ENCODE measurements at places on chromosomes 5 and 9.

GRCh38 chr9:134562146-134562849, 79.3 kb upstream of the COL5A1 start:
- no peak for DNase-seq

DNA sequence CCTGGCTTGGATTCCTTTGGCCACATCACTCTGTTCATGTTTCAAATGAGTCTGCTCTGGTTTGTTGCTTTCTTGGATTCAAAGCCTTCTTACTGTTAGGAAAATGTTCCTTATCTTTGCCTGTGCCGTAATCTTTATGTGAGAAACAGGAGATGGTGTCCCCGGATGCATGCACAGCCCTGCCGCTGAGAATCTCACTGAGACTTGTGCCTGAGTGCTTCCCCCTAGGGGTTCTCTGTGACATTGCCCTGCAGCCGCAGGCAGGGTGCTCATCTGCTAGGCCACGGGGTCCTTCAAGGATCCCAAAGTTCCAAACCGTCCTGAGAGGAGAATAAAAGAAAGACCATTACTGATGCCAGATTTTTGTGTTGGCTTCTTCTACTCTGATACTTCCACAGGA, 81.4 kb upstream of the ANKRD55 start:
- no peak for DNase-seq

GRCh38 chr5:135130261-135131215, 96.5 kb upstream of the PITX1 start:
- no peak for DNase-seq

DNA sequence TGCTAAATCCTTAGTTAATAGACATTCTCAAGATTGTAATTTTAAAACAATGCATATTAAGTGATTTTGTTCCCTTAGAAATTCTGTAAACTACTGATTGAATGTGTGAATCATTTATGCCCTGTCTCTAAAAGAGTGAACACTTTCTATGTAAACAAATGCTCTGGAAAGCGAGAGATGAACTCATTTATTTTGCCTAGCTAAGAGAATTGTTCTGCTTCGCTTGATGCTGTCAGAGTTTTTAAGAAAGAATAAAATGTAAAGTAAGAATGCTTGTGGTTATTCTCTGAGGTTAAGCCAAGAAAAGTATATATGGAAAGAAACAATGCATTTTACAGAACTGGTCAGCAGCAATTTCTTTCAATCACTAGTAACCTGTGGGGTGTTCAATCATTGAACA, 347.4 kb upstream of the NUDT12 start:
- no peak for DNase-seq

DNA sequence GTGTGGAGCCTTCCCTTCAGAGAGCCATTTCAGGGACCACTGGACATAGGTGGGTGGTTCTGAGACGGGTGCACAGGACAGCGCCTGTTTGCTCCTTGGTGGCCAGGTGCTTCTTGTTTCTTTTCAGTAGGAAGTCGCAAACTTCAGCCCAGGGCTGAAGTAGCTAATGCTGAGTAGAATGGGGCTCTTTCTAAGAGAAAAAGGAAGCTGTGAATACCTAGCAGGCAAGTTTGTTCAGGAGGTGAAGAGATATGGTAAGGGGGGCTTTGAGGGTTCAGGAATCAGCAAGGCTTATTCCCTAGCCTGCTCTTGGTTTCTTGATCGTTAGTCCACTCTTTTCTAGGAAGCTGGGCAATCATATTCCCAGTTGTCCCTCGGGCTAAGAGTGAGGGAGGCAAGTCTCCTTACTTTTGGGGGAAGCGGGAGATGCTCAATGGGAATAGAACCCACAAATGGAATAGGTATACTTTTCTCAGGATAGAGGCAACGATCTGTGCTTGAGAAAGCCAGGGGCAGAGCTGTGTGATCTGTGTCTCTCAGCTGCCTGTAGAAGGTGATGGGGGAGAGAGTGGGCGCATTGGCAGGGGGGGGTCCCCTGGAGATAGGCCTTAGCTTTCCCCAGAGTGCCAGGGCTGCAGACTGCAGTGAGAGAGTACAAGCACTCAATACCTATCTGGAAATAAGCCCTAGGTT, 1.9 kb upstream of the PURA start:
- no peak for DNase-seq

GRCh38 chr9:127979333-127980059, 1.3 kb downstream of the EEIG1 start:
- no peak for DNase-seq

DNA sequence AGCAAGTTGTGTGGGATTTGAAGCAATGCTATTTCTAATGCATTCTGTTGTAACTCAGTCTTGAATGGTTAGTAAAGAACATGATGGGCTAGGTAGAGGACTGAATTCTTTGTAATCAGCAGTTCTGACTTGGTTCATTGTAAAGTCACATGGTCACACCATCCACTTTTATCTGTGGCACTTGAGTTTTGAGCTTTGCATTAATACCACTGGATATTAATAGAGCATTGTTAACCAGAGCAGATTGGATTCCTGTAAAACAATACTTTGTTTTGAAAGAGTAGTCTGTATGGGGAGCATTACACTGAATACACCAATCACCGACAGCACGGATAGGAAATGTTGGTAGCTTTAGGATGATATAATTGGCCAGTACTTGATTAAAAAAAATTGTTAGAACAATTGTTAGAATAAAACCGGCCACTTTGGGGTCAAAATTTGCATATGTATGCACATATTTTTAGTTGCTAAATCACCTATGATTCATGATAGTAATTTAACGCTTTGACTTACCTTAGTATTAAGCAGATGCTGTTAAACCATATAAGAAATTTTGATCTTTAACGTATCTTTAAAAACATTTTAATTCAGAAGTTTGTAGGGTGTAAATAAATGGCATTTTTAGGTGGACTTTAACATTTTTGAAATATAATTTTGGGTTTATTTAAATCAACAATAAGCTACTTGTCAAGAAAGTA, 17.4 kb downstream of the SLC12A2 start:
- DNase-seq: no peak

DNA sequence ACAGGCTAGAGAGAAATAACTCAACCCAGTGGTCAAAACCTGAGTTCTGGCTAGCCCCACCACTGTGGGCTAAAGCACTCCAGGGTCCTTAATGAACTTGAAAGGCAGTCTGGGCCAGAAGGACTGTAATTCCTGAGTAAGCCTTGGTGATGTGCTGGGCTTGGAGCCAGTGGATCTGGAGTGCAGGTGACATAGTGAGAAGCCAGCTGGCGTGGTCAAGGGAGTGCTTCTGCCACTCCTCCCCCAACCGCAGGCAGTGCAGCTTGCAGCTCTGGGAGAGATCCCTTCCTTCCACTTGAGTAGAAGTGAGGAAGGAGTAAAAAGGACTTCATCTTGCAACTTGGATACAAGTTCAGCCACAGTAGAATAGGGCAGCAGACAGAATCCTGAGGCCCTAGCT, 424.0 kb downstream of the CDH18 start:
- no peak for DNase-seq

GRCh38 chr9:89606049-89606623, 1.3 kb downstream of the GADD45G start:
- no peak for DNase-seq

DNA sequence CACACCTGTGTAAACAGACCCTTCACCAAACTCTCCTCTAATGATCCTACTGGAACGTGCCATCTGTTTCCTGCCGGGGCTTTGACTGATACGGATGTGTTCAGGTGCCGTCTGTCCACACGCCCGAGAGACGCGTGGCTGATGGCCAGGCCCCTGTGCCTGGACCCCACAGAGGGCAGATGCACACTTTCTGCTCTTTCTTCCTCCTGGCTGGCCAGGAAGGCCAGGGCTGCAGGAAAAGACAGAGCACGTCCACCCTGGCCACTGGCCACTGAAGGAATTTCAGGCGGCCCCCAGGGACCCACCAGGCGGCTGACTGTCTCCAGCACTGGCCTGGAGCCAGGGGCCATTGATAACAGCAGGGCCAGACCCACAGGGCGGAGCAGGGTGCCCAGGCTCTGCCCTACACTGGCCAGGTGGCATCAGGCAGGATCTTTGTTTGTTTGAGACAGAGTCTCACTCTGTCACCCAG, 3.6 kb upstream of the ENG start:
- no peak for DNase-seq

DNA sequence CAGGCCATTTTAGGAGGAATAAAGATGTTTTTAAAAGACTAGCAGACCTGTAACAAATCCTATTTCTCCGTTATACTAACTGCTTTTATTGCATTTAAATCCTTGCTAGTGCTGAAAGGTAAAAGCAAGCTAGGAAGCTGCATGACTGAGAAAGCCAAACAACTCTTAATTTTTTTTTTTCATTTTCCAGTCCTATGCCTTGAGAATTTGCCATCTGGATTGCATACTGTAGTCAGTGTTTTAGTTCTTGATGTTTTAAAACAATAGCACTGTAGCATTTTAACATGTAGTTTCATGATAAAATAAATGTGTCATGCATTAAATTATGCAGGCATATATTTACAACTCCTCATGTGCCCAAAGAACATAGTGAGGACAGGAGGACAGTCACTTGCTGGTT, 108.4 kb upstream of the FGF10 start:
- no peak for DNase-seq

GRCh38 chr9:88710449-88710848, 175.5 kb downstream of the NXNL2 start:
- DNase-seq: no peak

- no peak for DNase-seq
Measured at GRCh38 chr9:68547417-68547816, 6.7 kb upstream of the TMEM252 start.

- DNase-seq: no peak
Measured at GRCh38 chr5:129770024-129770820, 22.3 kb downstream of the MINAR2 start.

DNA sequence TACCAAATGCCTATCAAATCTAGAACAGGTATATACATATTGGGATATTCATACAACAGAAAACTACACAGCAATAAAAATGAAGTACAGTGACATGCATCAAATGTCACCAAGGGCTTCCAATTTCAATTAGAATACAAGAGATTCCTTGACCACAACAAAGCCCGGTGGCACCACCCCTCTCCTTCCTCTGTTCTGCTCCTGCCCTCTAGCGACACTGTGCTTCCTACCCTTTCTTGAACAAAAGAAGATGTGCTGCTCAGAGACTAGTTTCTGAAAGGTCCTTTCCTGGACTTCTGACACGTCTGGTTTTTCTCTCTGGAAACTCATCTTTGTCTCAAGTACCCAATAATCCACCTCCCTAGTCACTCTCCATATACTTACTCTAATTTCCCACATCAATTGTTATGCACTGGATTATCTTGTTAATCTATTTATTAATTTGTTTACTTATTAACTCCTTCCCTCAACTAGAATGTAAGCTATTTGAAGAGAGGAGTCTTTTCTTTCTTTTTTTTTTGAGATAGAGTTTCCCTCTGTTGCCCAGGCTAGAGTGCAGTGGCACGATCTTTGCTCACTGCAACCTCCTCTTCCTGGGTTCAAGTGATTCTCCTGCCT, 70.4 kb upstream of the CTSV start:
- DNase-seq: no peak

DNA sequence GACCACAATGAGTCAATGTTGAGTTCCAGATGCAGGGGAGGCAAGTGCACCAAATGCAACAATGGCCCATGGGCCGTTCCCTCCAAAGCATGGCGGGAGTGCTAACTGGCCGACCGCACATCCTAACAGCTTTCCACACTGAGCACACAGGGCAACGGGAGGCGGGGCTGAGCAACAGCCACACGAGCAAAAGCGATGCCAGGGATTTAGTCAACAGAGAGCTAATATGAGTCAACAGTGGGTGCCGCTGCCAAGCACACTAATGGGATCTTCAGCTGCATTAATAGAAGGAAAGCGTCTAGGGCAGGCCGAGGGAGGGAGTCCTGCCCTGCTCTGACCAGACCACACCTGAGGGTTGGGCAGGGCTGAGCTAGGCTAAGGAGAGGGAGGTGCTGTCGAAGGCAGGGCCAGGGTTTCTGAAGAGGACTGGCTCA, 4.6 kb downstream of the EPB41L4B start:
- DNase-seq: no peak

- DNase-seq: no peak
Measured at GRCh38 chr9:109624896-109625295, 126.8 kb upstream of the PTPN3 start.

- no peak for DNase-seq
Measured at GRCh38 chr5:1570975-1571374, 47.2 kb upstream of the LPCAT1 start.

DNA sequence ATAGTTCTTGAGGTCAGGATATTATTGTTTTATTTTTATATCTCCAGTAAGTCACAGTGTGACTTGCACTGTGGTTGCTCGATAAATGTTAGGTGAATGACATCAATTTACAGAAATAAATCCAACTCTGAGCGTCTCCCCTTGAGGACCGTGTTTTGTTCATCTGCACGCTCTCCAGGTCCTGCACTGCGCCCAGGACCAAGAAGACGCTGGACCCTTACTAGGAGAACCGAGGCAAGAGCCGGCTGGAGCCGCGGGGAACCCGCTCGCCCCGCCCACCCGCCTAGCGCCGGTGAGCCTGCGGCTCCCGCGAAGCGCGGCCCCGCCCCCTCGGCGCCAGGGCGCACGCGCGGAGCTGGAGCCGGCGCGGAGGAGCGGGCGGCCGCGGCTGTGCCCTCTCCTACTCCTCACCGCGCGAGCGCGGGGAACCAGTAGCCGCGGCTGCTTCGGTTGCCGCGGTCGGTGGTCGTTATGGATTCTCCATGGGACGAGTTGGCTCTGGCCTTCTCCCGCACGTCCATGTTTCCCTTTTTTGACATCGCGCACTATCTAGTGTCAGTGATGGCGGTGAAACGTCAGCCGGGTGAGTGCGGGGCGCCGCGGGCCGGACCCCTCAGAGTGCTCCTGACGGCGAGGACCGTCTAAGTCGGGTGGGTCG, at the start of gene TMEM38B:
Gene TMEM38B (plus strand): TSS at position 352 of the 658 bp plus-strand sequence. CDS start 120 bp downstream, at position 472.
- DNase-seq: peak; percentile 54

DNA sequence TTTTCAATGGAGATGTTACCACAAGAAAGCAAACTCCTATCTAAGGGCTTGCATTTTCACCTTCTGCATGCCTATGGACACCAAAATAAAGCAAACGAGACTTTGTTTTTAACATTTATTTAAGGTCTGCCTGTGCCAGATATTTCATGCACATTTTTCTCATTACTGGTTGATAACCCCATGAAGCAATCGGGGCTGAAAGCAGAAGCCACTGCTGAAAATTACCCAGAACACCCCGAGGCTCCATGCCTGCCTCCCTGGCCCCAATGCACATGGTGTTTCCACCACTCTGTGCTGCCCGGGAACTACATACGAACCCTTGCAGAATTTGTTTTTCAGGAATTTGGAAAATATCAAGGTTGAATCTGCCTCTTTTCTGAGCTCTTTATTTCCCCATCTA, 240.1 kb downstream of the NR2F1-AS1 start:
- DNase-seq: no peak
